DND-41 (cell line): ENCODE measurements at places on chromosomes 4 and X.

DNA sequence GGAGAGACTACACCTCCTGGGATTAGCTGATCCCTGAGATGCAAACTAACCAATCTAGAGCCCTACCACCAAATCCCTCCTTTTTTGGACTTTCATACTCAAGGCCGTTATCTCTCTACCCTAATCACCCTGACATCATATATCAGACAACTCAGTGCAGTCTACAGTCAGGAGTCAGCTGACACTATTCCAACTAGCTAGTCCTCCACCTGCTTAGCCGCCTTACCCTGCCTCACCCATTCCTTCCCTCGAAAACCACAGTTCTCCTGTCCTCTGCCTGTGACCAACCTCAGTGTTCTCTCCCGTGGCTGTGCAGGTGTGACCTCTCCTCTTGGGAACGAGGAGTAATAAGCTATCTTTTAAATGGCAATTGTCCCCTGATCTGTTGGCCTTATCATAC lies 1.8 kb upstream of the PPEF2 start:
- DNase-seq: peak; percentile 9

DNA sequence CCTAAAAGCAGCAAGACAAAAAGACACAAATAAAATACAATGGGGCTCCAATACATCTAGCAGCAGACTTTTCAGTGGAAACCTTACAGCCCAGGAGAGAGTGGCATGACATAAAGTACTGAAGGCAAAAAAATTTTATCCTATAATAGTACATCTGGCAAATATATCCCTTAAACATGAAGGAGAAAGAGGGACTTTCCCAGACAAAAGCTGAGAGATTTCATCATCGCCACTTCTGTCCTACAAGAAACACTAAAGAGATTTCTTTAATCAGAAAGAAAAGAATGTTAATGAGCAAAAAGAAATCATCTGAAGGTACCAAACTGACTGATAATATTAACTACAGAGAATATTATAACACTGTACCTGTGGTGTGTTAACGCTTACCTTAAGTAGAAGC lies 86.4 kb downstream of the ANKRD17 start:
- DNase-seq: no peak

DNA sequence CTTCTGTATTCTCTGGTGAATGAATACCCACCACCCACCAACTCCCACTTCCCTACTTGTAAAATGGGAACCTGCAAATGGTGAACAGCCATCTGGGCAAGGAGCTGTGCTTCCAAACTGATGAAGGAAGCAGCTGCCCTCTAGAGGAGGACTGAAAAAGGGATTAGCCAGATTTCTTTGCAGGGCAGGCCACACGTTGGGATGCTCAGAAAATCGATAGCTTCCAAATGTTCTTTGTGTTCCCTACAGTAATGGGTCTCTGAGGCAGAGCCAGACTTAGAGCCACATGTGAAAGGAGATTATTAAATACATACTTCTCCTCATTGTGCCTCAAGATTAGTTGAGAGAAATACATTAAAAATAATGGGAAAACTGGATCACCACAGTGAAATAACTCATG lies 39.3 kb upstream of the LPAR4 start:
- DNase-seq: peak; percentile 7

DNA sequence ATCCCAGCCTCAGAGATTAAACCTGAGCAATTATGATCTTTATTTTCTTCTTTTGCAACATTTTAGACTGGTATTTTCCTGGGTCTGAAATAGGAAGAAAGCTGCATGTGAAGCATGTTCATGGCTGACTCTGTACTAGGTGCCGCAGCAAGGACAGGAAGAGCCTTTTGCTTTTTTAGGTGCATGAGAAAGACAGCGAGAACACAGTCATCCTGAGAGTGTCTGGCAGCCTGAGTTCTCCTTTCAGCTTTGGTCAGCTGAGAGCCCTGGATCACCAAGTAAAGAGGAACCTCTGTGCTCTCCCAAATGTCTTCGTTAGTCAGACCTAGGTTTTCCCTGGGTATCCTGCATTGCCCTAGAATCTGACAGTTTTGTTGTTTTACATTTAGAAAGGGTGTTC lies 29.8 kb downstream of the FAM149A start:
- DNase-seq: no peak

- DNase-seq: no peak
Measured at GRCh38 chrX:117628381-117628780, 488.2 kb downstream of the KLHL13 start.

DNA sequence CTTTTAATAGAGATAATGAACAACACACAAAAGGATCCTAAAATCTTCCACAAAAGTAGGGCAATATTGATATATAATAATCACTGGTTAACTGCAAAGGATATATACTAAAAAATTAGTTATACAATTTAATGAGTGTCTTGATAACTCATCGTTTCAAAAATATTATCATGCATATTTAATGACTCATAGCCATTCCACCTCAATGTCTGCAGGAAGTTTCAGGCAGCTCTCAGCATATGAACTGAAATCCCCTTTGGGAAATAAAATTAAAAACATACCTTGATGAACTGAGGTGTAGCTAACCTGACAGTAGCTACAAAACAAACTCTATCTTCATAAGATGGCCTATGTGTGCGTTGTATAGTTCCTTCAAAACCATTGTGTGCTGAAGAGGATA lies 62.9 kb downstream of the TMEM165 start:
- no peak for DNase-seq

GRCh38 chr4:152609481-152609880 lies 70.3 kb downstream of the TMEM154 start:
- no peak for DNase-seq

- DNase-seq: no peak
Measured at GRCh38 chr4:26412381-26413372, 77.6 kb downstream of the CCKAR start.

GRCh38 chr4:99506781-99507180 lies 4.0 kb upstream of the C4orf17 start:
- DNase-seq: no peak

GRCh38 chr4:2340272-2341061 lies 78.0 kb downstream of the ZFYVE28 start:
- peak; percentile 1 for DNase-seq

DNA sequence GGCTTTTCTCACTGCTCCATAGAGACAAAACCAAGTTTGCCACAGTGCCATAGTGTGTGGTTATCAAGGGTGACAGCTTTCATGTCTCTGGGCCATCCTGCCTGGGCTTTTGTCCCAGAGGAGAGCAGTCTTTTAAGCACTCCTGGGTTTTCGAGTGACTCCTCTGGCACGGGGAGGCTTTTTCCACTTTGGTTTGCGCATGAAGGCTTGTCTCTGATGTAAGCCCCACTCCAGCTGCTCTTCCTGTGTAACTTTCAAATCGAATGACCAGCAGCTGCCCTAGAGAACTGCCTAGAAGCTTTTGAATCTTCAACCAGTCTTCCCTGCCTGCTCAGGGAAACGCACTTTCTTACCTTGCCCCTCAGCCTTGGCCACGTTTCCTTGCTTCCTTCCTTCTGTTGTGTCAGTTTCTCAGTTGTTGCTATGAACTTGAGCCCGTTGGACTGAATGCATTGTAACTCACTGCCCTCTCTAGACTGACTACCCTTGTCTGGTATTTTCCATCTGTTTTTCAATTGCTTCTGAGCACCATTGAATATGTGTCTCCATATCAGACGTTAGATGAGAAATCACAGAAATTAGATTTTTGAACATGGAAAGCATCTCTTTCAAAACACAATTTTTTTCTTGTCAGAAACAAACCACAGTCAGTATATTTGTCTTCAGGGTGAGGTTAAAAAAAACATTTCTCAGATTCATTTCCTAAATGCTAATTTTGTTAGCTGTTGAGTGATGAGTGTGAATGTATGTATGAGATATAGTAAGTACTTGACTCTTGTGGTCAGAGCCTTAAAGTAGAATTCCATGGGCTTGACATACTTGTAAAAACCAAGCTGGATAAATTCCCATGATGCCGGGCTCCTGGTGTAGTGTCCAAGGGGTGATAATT lies 45.3 kb downstream of the SLC9A6 start:
- DNase-seq: no peak

DNA sequence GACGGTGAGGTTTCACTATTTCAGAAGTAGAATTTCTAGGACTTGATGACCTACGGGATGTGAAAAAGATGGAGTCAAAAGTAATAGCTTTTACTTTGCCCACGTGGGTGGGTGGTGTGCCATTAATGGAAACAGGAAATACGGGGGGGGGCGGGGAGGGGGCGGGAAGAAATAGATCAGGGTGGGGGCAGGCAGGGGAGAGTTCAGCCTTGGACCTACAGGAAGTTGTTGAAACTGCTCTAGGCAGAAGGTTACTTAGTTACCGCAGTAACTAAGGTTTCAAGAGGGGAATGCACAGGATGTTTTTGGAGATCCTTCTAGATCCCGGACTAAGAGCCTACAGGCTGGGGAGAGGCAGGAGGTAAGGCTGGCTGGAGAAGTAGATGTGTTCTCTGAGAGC lies 3.6 kb upstream of the FHL1 start:
- DNase-seq: peak; percentile 23

DNA sequence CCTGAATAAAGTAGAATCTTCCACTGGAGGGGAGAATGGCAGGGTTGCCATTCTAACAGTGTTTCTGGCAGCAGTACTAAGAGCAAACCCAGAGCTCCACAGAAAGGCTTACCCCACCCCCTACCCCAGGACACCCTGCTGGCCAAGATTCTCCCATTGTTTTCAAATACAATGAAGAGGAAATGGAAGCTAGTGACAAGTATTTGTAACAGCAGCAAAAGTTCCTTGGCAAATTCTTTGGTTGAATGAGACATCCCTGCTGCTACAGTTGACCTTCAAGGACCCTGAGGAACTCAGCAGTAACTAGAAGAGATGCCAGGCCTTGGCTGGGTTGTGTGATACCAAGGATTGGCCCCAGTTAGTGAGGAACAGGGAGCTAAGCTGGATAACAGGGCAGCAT lies 124.2 kb upstream of the DGKK start:
- DNase-seq: no peak

DNA sequence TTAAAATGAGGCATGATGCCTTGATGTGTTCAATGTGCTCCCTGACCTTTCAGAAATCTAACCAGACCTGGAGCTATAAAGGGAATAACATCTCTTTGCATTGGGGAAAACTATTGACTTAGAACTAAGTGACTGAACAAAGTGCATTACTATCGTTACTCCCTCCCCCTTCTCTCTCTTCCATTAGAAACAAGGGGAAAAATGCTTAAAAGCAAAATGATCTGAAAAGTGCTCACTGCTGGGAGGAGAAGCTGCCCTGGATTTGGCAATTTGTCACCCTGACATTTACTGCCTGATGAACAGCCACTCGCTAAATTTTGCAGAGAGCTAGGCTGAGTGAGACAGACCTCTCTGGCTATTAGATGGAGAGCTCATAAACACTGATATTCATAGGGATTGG lies 48.6 kb upstream of the PARM1 start:
- DNase-seq: no peak

- DNase-seq: no peak
Measured at GRCh38 chr4:47278631-47279030, 184.9 kb downstream of the COMMD8 start.

- DNase-seq: no peak
Measured at GRCh38 chr4:86837691-86838503, 11.3 kb downstream of the SLC10A6 start.

GRCh38 chrX:144592036-144592435 lies 655.3 kb upstream of the SPANXN1 start:
- DNase-seq: no peak

DNA sequence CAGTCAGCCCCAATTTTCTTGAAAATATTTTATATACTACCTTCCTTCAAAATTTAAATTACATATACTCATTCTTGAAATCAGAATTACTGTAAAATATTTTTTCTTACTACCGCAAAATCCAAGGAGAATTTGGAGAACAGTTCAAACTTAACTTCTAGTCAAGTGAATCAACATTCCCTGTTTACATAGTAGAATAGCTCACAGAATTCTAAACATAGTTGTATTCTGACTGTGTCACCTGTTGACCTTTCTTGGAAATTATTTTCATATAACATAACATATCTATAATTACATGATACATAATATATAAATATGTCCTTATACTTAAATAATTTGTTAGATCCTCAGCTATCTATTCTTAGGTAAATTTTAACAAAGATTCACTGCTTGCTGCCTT lies 31.0 kb upstream of the FGF5 start:
- no peak for DNase-seq

GRCh38 chr4:65973186-65973585 lies 302.9 kb upstream of the EPHA5 start:
- no peak for DNase-seq

DNA sequence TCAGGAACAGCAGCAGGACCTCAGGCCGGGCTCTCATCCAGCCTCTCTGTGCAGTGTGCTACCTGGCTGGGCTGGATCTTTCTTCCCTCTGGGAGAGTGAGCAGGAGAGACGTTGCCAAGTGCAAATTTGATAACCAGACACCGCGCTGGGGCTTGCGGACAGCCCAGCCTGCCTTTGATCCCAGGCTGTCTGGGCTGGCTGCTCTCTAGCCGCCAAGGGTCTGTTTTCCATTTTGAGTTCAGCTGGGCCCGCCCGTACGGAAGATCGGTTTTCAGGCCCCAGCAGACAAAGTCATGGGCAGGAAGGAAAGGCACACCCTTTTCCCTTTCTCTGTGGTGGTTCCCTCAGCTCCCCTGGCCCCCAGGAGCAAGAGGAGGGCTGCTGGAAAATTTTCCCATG lies 90.2 kb downstream of the CPZ start:
- no peak for DNase-seq

DNA sequence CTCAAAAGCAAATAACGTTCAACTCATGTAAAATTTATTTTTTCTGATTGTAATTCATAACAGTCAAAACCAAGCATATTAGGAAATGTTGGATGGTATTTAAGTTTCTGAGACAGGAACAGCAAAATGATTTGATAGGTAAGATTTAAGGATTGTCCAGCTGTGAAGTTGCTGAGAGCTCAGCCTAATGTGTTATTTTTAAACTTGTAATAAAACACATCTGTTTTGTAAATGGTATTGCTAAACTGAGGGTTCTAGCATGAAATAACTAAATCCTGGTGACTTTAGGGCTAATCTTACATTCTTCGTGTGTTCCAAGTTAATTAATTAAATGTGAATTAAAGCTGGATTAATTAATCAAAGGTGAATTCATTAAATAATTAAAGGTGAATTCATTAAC lies 13.3 kb downstream of the TLR10 start:
- no peak for DNase-seq

- no peak for DNase-seq
Measured at GRCh38 chr4:153963216-153963615, 174.3 kb upstream of the SFRP2 start.

- no peak for DNase-seq
Measured at GRCh38 chr4:22875587-22876257, 183.0 kb downstream of the GBA3 start.

GRCh38 chrX:107700317-107700774 lies 72.0 kb downstream of the PRPS1 start:
- no peak for DNase-seq

- no peak for DNase-seq
Measured at GRCh38 chr4:37733240-37733867, 47.2 kb upstream of the RELL1 start.

- no peak for DNase-seq
Measured at GRCh38 chr4:55071951-55072350, 53.4 kb downstream of the KDR start.

- DNase-seq: no peak
Measured at GRCh38 chrX:136126872-136127406, 20.4 kb upstream of the FHL1 start.

GRCh38 chrX:130079824-130080406 lies 30.4 kb downstream of the ELF4 start:
- peak; percentile 64 for DNase-seq

- DNase-seq: no peak
Measured at GRCh38 chr4:161320377-161320776, 843.4 kb downstream of the FSTL5 start.
